Kasumi-1 (cell line): ENCODE measurements at places on chromosomes 6 and 20.

GRCh38 chr20:59663513-59664060, 59.2 kb downstream of the PHACTR3 start:
- no peak for DNase-seq

- no peak for DNase-seq
Measured at GRCh38 chr6:125886914-125887313, 69.7 kb upstream of the HINT3 start.

- no peak for DNase-seq
Measured at GRCh38 chr6:131802347-131802746, 5.5 kb upstream of the ENPP1 start.

- no peak for DNase-seq
Measured at GRCh38 chr20:4904127-4904860, 97.0 kb downstream of the SLC23A2 start.

- DNase-seq: peak; percentile 19
Measured at GRCh38 chr6:145480024-145480423, 255.3 kb downstream of the EPM2A start.

DNA sequence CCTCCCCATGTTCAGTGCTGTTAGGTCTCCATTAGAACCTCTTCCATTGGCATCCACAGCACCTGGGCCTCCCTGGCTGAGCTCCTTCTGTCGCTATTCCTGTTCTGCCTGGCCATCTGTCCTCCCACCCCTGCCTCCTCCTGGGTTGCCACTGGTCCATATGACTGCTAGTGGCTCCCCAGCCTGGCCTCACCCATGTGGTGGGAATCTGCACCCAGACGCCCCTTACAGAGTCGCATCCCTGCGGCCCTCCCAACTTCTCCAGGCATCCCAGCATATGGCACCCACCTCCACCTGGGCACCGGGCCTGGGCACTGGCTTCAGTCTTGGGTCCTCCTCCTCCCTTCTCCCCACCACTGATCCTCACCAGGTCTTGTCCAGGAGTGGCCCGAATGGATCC, 7.7 kb downstream of the CDC25B start:
- DNase-seq: no peak

DNA sequence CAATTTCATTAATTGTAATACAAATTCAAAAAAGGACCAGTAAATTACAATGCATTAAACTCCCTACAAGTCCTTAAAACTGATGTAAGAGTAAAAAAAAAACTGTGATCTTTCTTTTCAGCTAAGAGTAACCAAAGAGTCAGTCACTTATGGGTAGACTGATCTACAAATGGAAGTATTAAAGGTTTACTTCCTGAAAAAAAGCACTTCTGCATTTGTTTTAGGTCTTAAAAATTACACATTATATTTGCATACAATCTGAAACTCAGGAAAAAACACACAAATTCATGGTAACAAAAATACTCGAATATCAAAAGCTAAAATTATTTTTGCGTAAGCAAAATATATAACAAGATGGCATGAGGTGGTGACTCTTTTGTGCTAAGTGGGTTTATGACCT, 23.5 kb downstream of the USP49 start:
- DNase-seq: no peak

- no peak for DNase-seq
Measured at GRCh38 chr6:6801005-6801335, 212.4 kb downstream of the LY86 start.
